ENCODE measurements at places on chromosomes 5 and 9.

DNA sequence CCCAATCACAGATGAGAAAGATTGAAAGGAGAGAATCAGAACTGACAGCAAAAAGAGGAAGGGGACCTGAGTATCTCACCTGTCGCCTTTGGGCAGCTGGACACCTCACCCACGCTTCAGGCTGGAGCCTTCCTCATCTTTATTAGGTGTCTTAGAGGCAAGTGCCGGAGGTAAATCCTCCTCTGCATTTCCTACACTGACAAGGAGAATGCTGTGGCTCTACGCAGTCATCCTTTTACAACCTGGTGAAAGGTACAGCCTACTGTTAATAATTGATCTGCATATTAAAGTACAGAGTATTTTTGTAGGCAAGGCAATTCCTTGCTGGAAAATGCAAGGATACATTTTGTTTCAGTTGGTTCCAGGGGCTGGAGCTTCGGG, 34.8 kb downstream of the PRLR start:
- DNase-seq: no peak

DNA sequence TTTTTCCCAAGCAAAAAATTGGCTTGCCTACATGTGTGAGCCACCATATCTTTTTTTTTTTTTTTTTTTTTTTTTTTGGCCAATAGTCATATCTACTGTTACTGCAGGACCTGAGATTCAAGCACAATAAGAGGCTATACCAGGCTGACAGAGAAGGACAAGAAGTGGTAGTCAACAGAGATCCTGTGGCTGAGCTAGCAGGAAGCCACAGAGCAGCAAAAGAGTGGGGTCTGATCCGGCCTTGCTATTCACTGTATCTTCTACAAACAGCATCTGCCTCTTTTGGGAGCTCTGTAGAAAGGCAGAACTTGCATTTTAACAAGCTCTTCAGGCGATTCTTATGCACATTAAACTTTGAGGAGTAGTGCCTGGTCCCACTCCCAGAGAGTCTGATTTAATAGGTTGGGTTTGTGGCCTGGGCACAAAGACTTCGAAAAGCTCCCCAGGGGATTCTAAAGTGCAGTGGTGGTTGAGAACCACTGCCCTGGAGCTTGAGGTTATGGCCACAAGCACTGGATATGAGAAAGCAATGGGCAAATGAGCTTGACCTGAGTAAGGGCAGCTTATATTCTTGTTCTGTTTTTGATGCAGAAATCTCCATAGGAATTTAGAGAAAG, 162.8 kb downstream of the PIK3R1 start:
- no peak for DNase-seq

DNA sequence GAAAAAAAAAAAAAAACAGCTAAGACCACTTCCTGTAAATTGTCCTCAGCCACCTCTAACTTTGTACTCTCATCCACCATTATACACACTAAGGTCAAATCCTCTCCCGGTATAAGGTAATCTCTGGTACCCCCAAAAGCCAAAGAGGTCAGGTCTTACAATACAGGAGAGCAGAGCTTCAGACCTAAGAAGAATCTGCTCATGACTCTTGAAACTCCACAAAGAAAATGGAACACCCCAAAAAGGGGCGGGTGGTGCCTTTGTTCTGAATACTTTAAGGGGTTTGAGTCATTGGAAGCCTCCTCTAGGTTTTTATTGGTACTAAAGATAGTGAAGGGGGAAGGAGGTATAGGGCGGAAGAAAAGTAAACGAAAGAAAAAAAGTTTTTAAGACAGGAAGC, 69.8 kb downstream of the COL15A1 start:
- DNase-seq: no peak

DNA sequence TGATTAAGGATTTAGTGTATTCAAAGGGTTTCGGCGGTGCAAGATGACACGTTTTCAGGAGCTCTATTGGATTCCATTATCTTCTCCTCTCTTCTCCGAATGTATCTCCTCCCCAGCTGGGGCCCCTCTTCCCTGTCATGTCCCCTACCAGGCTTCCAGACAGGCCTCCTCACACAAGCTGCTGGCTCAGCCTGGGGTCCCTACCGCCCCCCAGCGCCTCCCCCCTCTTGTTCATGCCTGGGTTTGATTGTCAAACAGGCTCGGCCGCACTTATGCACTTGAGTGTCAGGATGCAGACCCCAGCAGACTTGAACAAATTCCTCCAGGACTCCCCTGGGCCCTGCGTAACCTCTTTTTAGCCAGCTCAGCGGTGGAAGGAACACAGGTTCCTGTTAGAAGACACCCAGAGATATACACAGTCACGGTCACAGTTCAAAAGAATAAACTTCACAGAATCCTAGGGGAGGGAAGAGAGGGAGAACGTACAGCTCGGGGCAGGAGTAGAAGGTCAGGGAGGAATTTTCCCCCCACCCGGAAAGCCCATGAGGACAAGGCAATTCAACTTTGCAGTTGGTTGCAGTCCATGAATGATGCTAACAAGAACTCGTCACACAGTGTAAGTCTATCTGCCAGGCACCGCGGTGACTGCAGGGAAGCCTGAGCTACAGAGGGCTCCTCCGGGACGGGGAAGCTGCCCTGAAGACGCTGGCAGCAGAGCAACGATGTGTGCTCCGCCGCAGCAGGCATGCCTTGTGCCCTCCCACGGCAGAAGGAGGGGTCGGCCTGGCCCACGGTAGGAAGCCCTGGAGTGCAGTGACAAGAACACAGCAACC, 560.0 kb downstream of the BNC2 start:
- DNase-seq: no peak

GRCh38 chr5:10214041-10214440, 35.6 kb downstream of the ATPSCKMT start:
- no peak for DNase-seq

- peak; percentile 23 for DNase-seq
Observed at GRCh38 chr9:37550781-37551180, 25.4 kb downstream of the FBXO10 start.

DNA sequence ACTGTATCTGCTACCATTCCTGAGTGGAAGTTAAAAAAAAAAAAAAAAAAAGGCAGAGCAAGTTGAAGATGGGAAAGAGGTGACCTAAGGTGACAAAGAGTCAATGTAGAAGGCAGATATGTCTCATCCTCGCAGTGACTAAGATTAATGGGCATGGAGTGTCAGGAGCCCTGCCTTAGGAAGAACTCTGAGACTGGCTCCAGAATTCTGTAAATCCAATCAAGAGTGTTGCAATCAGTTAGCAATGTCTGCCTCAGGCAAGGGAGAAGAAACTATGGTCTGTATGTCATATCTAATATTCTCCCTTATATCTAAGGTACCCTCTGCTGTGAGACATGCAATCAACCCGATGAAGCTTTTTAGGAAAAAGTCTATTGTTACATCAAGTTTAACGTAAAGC, 24.7 kb upstream of the KCNMB1 start:
- no peak for DNase-seq

- DNase-seq: peak; percentile 26
Observed at GRCh38 chr5:26757941-26758340, 280.4 kb downstream of the CDH9 start.

DNA sequence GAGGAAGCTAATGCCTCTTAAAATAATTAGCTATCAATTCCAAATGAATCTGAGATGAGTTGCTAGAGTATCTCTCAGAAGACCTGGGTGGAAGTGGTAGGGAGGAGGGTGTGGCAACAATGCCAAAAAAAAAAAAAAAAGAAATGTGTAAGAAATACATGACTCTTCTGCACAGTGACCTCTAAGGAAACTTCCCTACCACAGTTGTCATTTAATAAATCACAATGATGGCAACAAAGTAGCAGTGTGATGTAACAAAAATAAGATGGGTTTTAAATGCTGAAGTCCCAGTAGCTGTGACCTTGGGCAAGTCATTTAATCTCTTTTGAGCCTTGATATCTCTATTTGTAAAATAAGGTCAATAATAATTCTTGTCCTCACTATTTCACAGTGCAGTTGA, 7.2 kb downstream of the FOXD1 start:
- no peak for DNase-seq

DNA sequence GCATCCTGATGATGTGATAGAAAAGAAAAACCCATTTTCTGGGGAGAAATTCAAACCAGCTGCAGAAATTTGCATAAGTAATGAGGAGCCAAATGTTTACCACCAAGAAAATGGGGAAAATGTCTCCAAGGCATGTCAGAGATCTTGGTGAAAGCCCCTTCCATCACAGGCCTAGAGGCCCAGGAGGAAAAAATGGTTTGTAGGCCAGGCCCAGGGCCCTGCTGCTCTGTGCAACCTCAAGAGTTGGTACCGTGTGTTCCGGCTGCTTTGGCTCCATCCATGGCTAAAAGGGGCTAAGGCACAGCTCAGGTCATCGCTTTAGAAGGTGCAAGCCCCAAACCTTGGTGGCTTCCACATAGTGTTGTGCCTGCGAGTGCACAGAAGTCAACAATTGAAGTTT, 543.1 kb downstream of the ZNF608 start:
- no peak for DNase-seq

DNA sequence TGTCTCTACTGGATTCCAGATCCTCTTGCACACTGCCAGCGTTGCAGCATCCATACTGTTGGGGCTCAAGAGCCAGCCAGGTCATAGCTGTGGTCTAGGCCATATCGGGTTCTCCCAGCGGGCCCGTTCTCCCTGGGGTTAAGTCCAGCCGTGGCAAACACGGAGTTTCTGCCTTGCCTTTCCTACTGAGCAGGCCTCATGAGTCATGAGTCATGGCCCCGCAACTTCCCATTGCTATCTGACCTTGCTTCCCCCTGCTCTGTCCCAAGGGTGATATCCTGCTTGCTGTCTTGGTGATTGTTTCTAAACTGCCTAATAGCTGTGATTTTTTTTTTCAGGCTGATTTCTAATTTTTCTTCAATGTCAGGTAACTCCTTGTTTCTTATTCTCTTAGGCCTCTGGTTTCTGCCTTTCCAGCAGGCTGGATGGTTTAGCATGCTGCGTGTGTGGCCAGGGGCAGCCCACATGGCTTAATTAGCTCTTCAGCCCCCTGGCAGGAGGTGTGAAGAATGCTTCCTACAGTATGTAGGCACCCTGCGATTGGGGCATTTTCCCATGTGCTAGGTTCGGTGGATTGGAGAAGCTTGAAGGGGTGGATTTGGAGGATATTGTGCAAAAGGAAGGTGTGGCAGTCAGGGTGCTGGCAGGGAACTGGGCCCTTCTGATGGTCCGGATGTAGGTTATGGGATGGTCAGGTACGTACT, 18.7 kb downstream of the DAPK1 start:
- peak; percentile 85 for DNase-seq

DNA sequence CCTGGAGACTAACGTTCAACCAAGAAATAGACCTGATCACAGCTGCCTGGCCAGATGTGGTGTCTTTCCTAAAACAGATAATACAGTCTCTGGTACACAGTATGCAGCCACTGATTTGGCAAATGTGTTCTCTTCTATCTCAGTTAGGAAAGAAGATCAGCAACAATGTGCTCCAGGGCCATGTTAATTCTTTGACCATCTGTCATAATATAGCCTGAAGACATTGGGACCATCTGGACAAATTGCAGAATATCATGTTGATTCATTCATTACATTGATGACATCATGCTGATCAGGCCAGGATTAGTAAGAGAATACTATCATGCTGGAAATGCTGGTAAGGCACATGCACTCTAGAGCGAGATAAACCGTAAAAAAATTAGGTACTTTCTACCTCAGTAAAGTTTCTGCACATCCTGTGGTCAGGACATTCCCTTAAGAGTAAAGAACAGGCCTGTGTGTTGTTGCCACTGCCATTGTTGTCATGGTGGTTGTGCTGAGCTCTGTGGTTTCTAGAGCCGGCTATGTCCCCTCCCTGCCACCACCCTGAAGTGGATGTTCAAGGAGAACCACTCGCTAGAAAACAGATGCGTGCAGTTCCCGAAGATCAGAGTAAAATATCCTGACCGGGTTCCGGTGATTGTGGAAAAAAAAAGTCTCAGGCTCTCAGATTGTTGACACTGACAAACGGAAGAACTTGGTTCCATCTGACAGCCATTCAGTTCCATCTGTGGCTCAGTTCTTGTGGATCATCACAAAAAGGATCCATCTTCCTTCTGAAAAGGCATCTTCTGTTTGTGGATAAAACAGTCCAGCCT, 6.4 kb upstream of the JMY start:
- no peak for DNase-seq

DNA sequence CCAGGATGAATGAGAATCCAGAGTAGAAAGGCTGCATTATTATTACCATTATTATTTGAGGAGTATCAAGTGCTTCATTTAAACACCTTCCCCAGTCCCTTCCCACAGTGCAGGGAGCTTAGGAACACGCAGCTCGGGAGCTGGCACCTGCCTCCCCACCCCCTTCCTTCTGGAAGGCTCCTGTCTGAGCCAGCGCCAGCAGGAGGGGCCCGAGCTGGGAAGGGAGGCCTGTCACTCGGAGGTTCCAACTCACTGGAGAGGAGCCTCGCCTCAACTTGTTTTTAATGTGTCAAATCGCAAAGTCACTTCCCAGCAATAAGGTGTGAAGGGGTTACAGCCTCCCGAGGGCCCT, 156.4 kb upstream of the IRX4 start:
- DNase-seq: no peak

DNA sequence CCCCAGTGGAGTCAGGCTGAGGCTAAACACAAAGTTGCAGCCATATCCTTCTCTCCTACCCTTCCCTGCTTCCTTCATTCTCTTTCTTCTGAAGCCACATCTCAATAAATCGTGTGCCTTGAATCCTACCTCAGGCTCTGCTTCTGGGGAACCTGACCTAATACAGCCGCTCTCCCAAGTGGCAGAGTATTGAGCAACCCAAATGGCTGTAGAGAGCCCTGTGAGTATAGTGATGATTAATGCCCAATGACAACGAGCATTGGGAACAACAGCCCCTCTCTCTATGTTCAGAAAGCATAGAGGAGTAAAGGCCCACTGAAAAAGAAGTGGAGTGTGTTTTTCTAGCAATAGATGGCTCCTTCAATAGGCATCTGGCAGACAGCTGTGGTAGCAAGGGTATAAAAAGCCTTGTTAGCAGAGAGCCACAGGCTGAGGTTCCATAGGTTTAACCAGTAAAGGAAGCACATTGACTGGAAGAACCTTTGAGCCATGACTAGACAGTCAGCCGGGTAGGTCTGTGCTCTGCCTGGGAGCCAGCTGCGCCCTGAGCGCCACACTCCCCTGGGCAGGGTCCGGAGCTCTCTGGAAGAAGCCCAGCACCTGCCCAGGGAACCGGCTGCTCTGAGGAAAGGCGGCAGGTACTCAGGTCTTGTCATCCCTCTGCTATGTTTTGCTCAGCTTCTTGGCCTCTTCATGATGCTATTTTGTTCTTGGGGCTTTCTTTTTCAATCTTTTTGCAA, 22.6 kb upstream of the HSPA9 start:
- DNase-seq: no peak

DNA sequence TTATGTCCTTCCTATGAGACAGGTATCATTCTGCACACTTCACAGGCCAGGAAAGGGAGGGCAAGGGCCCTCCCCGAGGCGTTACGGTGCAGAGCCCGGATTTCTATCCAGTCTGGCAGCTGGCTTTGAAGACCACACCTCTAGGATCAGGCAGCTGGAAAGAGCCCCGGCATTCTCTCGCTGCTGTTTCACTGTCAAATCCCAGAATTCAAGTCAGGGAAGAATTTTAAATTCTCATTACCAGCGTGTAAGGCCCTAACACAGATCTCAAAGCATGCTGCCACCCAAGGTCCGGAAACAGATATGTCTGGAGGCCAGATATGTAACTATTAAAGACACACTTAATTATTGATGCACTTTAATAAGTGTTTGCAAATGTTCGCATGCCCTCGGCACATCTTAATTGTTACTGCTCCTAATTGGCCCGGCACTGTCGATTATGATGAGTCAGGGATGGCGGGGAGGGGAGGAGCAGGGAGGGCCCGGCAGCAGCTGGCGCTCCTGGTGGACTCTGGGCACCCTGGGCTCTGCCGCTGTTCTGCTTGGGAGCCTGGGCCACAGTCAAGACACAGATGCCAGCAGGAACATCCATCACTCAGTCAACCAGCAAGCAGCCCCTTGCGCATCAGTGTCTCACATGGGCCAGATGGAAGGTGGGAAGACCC, 76.3 kb upstream of the BARHL1 start:
- no peak for DNase-seq

GRCh38 chr9:93222890-93223259, 38.9 kb downstream of the WNK2 start:
- no peak for DNase-seq
